ENCODE measurements at places on chromosomes 4 and X. TPM values are rescaled to one million over a fixed set of nuclear protein-coding genes. Genes with fewer than 3 reads are reported as not detected.
A peak's percentile ranks its signal among the peaks of the same experiment; 100 is the strongest.

Gene CCKAR
- not detected for total RNA-seq

Gene TRIM60
- total RNA-seq = not detected

GRCh38 chrX:119755981-119756533 is 2.3 kb upstream of the SOWAHD start:
- DNase-seq = peak; percentile 6

Gene DRD5
- not detected for total RNA-seq

GRCh38 chr4:130028552-130028951 is 932.6 kb downstream of the C4orf33 start:
- DNase-seq = no peak

Gene TMA16
- 6.3 TPM for total RNA-seq
